ENCODE measurements at places on chromosomes 12 and 14. TPM values are rescaled to one million over a fixed set of nuclear protein-coding genes. Genes with fewer than 3 reads are reported as not detected.

EDDM3A gene
- not detected for total RNA-seq

GRCh38 chr12:112001576-112001975 is 11.4 kb downstream of the TMEM116 start:
- DNase-seq = no peak

TSPAN9 gene
- total RNA-seq = 0.54 TPM

DNA sequence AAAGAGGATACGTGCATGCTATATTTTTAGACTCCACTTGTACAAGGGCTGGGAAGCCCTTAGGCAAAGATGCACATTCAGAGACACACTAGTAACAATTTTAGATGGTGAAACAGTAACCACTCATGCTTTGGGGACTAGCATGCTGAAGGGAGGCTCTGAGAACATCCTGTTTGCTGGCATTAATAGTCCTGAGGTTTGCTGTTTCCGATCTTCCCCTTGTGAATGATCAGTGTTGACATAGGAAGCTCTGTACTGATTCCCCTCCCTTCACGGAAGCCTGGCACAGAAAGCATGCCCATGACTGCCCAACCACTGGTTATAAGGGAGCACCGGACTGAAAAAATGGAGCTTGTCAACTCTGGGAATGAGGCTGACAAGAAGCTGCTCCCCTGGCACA is 164.6 kb downstream of the GCH1 start:
- no peak for DNase-seq

DNA sequence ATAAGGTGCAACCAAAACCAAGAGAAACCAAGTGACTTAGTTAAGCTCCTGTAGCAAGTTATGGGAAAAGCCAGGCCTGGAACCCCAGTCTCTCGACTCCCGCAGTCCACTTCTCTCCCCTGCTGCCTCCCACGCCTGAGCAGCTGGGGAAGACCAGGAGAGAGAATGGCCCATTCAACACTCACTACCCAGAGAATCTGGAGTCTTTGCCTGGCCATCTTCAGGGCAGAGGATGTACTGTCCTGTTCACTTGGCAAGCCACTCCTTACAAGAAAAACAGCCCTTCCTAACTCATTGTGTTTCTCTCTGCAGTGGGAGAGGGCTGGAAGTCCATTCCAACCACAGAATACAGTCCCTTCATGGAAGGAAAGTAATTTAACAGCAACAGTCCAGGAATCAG is 1.8 kb downstream of the PITPNM2 start:
- DNase-seq = no peak

- DNase-seq = no peak
Observed at GRCh38 chr12:92769124-92769901, 66.5 kb downstream of the PLEKHG7 start.

PLEKHG7 gene
- total RNA-seq = 3.4 TPM

DNA sequence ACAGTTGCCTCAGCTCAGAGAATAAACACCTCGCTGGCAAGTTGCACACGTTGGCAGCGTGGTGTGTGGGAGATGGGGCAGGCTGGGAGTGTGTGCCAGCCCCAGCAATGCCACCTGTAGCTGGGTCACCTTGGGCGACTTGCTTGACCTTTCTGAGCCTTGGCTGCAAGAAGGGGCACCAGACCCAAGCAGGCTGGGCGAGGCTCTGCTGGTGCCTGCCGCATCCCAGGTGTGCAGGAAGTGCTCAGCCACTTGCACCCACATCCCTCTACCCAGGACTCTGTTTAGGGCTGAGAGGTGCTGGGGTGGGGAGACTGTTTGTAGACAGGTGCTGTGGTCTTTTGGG is 629 bp downstream of the FAM181A start:
- no peak for DNase-seq

- DNase-seq = no peak
Observed at GRCh38 chr14:97695456-97695981, 898.3 kb downstream of the VRK1 start.

DNA sequence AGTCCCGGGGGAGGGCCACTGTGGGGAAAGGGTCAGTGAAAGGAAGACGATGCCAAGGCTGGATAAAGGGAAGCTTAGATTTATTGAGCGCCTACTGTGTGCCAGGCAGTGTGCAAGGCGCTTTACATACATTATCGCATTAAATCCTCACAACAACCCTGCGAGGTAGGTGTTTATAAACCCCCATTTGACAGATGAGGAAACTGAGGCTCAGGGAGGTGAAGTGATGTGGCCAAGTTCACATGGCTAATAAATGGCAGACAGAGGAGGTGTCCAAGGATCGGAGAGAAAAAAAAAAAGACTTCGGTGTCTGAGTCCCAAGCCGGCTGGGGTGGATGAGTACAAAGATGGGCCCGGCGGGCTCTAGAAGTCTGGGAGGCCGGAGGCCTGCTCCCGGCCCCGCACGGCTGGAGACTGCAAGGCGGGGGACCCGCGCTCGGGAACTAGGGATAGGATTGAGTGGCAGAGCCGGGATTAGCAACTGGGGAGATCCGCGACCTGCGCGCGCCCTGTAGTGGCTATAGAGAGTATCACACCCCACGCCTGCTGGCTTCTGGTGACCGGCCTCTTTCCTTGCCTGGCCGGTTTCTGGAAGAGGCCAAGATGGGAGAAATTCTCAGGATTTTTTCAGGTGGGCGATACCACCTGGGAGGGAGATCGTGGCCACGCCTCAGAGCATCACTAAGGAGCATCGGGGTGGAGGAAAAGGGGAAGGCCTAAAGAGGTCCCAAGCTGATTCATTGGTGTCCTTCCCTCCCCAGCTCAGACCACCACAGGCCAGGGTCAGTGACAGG is 3.9 kb downstream of the DDN start:
- DNase-seq = no peak

TTC8 gene
- total RNA-seq = 6.0 TPM

OVCH1 gene
- not detected for total RNA-seq

DNA sequence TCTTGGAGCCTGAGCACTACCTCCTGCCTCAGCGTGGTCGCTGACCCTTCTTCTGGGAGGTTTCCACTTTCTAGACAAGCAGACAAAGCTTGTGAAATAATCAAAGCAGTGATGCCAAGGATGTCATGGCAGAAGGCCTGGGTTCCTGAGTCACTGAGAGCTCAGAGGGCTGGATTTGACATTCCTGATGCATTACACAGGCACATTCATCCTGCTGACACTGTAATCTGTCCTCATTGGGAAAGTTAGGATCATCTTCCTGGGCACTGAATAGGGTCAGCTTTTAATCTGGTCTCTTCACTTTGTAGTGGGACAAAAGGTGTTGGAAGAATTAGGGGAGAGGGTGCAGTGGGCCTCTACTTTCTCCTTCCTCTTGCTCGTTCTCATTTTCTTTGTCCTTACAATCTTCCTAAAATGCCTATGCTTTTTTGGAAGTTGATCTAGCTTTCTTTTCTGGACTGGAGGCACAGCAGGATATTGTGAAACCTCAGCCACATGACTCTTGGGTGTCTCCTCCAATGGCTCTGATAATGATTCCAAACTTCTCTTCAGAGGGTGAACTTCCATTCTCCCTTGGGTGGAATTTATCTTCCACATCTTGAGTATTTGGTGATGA is 29.6 kb downstream of the EEA1 start:
- no peak for DNase-seq

DNA sequence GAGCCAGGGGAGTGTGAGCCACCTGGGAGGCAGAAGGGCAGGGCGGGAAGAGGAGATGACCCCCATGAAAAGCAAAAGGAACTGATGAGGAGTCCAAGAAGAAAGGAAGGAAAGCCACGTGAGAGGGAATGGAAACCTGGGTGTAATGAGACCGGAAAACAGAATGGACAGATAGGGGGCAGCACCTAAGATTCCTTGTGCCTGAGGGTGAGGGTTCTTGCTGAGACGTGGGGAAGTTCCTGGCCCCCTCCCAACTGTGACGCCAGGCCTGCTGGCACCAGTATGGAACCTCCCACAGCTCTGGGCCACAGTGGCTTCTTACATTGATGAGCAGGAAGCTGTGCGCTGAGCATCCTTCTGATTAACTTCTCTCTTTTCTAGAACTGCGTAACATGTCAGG is 30.8 kb downstream of the TTC7B start:
- DNase-seq = no peak

GRCh38 chr12:76109879-76110278 is 25.4 kb upstream of the NAP1L1 start:
- no peak for DNase-seq

DNA sequence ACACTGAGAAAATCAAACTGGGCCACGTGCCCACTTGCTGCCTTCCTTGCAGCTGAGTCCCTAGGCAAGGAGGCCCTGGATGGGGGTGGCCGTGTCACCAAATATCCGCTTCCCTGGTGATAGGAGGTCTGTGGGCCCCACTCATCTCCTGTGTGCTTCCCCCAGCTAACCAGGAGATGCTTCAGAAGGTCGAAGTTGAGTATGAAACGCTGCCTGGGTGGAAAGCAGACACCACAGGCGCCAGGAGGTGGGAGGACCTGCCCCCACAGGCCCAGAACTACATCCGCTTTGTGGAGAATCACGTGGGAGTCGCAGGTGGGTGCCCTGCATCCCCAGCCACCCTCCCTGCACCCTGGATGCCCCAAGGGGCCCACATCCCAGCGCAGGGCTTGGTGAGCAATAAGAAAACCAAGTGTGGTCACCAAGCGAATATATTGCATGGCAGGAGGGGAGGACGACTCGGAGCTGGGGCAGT is 6.8 kb upstream of the SIVA1 start:
- no peak for DNase-seq

GRCh38 chr12:39348523-39348922 is 94.4 kb downstream of the KIF21A start:
- no peak for DNase-seq

- no peak for DNase-seq
Observed at GRCh38 chr12:96698965-96699364, 208.1 kb upstream of the NEDD1 start.

C3AR1 gene
- 0.11 TPM for total RNA-seq

GRCh38 chr12:56080556-56081138 is 682 bp downstream of the ERBB3 start:
- DNase-seq = no peak

COX8C gene
- total RNA-seq = not detected

MTERF2 gene
- total RNA-seq = 9.4 TPM

Measured in activated B cell treated with CpG ODN at 0.5 μM for 24 hours (primary cell).